ENCODE measurements at places on chromosomes 6 and 20.

DNA sequence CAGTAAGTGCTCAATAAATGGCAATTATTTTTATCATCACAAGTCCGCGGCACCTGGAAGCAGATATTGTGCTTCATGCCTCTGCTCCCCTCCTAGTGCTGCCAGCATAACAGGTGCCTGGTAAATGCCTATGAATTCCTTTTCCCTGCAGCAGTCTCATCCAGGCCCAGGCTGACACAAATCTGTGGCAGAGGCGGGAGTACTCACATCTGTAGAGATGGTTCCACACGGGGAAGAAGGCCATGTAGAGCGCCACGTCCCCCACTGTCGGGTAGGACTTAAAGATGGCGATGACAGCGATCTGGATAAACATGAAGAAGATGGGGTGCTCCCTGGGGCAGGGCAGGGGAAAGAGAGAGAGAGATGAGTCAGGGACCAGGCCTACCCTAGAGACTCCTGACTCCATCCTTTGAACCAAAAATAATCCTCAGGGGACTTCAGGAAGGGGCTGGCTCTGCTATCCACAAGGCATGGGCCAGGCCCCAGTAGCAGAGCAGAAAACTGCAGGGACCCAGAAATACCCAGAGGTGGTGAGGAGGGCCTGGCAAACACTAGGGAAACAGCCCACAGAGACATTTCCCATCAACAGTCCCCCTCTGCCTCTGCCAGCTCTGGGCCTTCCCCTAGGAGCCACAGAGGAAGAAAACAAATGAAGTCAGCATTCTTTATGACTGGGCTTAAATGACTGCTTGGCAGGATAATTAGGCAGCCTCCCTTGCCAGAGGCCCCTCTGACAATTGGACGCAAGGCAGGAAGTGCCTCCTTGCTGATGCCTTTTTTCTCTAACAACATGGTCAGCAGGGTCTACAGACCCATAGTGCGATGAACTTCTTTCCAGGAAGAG is 23.0 kb downstream of the MAP1LC3A start:
- no peak for DNase-seq
- peak overlapping the region; percentile 45 for H3K27ac ChIP-seq
- no peaks in the 10 kb centered on the region for H3K27me3 ChIP-seq
- H3K4me1 ChIP-seq: peaks cover 40% of the 10 kb centered on the region

DNA sequence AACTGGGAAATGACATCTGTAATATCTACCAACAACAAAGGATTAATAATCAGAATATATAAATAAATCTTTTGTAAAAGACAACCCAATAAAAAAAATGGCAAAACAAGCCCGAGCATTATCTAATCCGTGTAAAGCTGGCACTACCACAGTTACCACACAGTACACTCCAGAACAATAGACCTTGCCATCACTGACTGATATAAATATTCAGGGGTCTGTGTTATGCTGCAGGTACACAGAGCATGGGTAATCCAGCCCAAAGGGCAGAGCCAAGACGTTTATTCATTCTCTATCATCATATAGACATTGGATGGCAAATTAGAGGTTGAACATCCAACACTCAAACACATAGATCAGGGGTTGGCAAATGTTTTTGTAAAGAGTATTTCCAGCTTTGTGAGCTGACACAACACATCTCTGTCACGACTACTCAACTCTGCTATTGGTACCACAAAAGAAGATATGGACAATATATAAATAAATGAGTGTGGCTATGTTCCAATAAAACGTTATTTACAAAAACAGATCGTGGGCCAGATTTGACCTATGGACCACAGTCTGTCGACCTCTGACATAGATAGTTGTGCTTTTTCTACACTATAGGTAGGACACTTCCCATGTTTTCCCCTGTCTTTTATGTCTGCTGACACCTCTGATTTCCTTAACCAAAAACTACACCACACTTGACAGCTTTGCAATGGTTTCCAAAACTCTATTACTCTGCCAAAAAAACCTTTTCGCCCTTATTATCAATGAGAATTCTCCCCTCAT is 4.5 kb downstream of the NCOA6 start:
- no peaks in the 10 kb centered on the region for H3K27me3 ChIP-seq
- H3K4me1 ChIP-seq: peaks cover 78% of the 10 kb centered on the region
- no peak overlapping the region for H3K27ac ChIP-seq

- no peak overlapping the region for H3K4me3 ChIP-seq
- H3K4me1 ChIP-seq: no peaks in the 10 kb centered on the region
- no peak for DNase-seq
- no peaks in the 10 kb centered on the region for H3K36me3 ChIP-seq
These were observed 52.3 kb downstream of the SLX4IP start for GRCh38 chr20:10487142-10488136.

- DNase-seq: no peak
- H3K27ac ChIP-seq: no peak overlapping the region
- H3K4me1 ChIP-seq: no peaks in the 10 kb centered on the region
- H3K4me3 ChIP-seq: no peak overlapping the region
- peaks cover 58% of the 10 kb centered on the region for H3K36me3 ChIP-seq
- H3K27me3 ChIP-seq: no peaks in the 10 kb centered on the region
These were observed 62.1 kb downstream of the GINS1 start for GRCh38 chr20:25469558-25469957.

- H3K36me3 ChIP-seq: no peaks in the 10 kb centered on the region
- H3K4me1 ChIP-seq: no peaks in the 10 kb centered on the region
- no peak for DNase-seq
- no peak overlapping the region for H3K27ac ChIP-seq
- no peaks in the 10 kb centered on the region for H3K27me3 ChIP-seq
These were observed 113.3 kb downstream of the JPH2 start for GRCh38 chr20:44073675-44074071.

DNA sequence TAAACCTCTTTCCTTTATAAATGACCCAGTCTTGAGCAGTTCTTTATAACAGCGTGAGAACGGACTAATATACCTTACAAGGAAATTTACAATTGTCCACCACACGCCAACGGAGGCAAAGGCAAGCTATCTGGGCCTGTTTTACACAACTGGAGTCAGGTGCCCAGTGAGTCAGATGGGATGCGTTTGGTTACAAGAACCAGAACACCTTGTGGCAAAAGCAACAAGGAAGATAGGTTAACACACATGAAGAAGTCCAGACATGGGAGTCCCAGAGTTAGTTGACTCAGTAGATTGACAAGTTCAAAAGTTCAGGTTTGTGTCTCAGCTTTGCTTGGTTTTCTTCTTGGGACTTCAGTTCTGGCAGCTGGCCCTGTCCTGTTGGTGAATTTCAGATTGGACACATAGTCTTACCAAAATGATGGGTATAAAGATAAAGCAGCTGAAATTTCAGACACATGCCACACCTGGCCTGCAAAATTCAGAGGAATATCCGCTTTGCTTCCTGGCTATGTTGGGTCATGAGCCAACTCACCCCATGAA is 97.9 kb downstream of the PXDC1 start:
- no peak overlapping the region for H3K27ac ChIP-seq
- no peak overlapping the region for H3K4me3 ChIP-seq
- no peaks in the 10 kb centered on the region for H3K27me3 ChIP-seq
- no peaks in the 10 kb centered on the region for H3K36me3 ChIP-seq

DNA sequence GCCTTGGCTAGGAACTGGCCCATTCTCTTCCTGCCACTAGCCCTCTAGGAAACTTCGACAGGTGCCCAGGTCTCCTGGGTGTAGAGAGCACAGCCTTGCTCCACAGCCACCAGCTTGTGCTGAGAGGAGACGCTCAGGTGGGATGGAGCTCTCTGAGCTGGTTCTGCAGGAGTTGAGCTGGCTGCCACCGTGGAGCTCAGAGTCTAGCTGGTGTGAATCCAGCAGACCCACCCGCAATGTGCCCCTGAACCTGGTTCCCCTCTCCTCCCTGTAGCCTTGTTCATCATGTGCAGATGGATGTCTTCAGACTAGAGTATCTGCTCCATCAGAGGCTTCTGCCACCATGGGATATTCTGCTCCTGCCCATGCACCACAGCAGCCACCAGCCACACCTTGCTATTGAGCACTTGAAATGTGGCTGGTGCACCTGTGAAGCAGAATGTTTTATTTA is 222.5 kb downstream of the SYNDIG1 start:
- DNase-seq: no peak
- H3K27me3 ChIP-seq: no peaks in the 10 kb centered on the region
- H3K36me3 ChIP-seq: no peaks in the 10 kb centered on the region
- peaks cover 5% of the 10 kb centered on the region for H3K4me1 ChIP-seq

DNA sequence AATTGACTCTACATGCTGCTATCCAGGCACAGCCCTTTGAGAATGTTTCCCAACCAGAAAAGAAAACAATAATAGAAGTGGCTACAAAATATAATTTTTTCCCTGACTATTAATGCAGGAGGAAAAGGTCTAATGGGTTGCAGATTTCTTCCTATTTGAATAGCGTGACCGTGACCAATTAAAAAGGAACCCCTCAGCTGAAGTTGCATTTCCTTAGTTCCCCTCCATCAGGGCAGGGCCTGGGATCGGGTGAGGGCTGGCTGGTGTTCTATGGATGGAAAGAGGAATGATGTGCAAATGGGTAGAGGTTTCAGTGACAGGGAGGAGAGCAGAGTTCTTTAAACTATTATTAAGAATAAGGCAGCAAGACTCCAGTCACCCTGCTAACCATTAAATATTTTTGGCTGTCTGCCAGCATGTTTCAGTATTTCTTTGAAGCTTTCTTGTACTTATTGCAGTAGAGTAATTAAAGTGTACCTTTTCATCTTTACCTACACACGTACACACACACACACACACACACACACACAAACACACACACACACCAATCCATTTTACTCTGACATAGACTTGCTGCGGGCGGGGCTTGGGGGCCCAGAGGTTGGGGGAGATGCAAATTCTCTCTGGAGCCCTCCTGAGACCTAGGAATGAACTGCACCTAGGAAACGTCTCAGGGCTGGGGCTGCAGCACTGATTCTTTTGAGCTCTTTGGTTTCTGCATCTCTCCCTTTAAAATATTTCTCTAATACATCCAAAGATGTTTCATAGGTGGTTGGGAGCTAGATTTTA is 154.8 kb upstream of the SLC35B3 start:
- H3K36me3 ChIP-seq: no peaks in the 10 kb centered on the region
- no peaks in the 10 kb centered on the region for H3K27me3 ChIP-seq
- no peak overlapping the region for H3K4me3 ChIP-seq
- H3K4me1 ChIP-seq: no peaks in the 10 kb centered on the region
- H3K27ac ChIP-seq: no peak overlapping the region

DNA sequence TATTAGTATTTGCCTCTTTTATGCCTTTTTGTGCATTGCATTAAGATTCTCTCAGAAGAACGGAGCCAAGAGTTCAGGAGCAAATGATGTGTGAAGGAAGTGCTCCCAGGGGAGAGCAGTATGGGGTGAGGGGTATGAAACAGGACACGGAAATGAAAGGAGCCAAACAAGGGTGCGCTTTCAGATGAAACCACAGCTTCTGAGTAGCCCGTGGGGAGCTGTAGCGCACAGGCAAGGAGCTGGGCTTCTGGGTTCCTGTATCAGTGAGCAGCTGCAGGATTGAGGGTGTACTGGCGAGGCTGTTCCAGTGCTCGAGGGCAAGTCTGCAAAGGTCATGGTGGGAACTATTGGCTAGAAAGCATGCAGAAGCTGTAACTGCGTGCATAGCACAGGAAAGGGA is 25.4 kb downstream of the ANKEF1 start:
- no peaks in the 10 kb centered on the region for H3K4me1 ChIP-seq
- DNase-seq: no peak
- no peak overlapping the region for H3K4me3 ChIP-seq
- no peaks in the 10 kb centered on the region for H3K36me3 ChIP-seq
- H3K27me3 ChIP-seq: peaks cover 7% of the 10 kb centered on the region

DNA sequence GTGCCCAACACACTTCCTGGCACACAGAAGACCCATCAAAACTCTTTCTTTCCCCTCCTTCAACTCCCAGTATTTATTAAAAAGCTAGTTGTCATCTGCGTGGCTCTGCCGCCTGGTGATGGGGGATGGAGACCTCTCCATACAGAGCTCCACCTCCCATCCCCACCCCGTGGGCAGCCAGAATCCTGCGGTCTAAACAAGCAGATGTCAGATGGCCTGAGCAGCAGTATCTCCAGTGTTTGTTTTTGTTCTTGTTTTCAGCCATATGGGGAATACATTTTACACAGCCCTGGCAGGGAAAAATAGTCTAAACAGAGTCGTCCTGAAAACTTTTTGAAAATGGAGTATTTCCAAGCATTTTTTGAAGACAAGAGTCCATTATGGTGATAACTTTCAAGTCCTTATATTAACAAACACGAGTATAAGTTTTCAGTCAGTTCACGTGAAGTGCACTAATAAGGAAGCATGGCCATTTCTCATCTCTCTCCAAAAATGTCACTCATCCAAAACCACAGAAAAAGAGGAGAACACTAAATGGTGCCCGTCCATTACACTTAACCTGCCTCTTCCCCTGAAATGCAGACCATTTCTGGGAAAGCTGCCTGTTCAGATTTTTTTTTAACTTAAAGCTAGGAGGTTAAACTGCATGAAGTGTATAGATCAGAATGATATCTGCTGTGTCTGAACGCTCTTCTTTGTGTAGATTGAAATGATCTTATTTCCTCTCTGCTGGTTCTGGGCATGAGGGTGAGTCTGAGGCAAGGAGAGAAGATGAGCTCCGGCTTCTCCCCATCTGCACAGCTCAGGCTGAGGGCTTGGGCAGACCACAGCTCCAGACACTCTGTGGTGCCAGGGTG is 91.0 kb downstream of the TCP11 start:
- peak; percentile 54 for DNase-seq
- H3K27ac ChIP-seq: peak overlapping the region; percentile 93
- no peak overlapping the region for H3K4me3 ChIP-seq

GRCh38 chr6:3912361-3913076 is 63.3 kb downstream of the FAM50B start:
- H3K27me3 ChIP-seq: no peaks in the 10 kb centered on the region
- no peaks in the 10 kb centered on the region for H3K36me3 ChIP-seq
- DNase-seq: no peak
- peak overlapping the region; percentile 90 for H3K27ac ChIP-seq
- H3K4me3 ChIP-seq: no peak overlapping the region

- DNase-seq: peak; percentile 67
- H3K36me3 ChIP-seq: no peaks in the 10 kb centered on the region
- no peak overlapping the region for H3K4me3 ChIP-seq
- H3K4me1 ChIP-seq: no peaks in the 10 kb centered on the region
These were observed 30.8 kb upstream of the SMLR1 start for GRCh38 chr6:130796313-130796905.

- no peaks in the 10 kb centered on the region for H3K4me1 ChIP-seq
- no peak for DNase-seq
- no peak overlapping the region for H3K4me3 ChIP-seq
- H3K27ac ChIP-seq: no peak overlapping the region
These were observed 101.8 kb downstream of the MBOAT1 start for GRCh38 chr6:20110478-20110877.

GRCh38 chr6:68951270-68951669 is 316.2 kb downstream of the ADGRB3 start:
- no peak for DNase-seq
- no peak overlapping the region for H3K4me3 ChIP-seq
- no peak overlapping the region for H3K27ac ChIP-seq
- no peaks in the 10 kb centered on the region for H3K27me3 ChIP-seq
- no peaks in the 10 kb centered on the region for H3K36me3 ChIP-seq
- H3K4me1 ChIP-seq: no peaks in the 10 kb centered on the region

Measured in tibial nerve (tissue), 4 donors.